NCI-H748 treated with DMSO at 0.1 percent for 48 hours (cell line): ENCODE measurements at places on chromosomes 6 and 20.

- DNase-seq = peak; percentile 57
Observed at GRCh38 chr6:83514866-83515466, 2.6 kb downstream of the PRSS35 start.

GRCh38 chr6:146542881-146543210 is 787 bp upstream of the RAB32 start:
- DNase-seq = no peak

- peak; percentile 75 for DNase-seq
Observed at GRCh38 chr20:5569021-5569420, 181.2 kb upstream of the SHLD1 start.

GRCh38 chr6:135693811-135694370 is 157.6 kb upstream of the PDE7B start:
- DNase-seq = no peak
